ENCODE measurements at places on chromosomes 1 and 21.

- no peak for DNase-seq
These were observed 116.2 kb downstream of the RIPK4 start for GRCh38 chr21:41650526-41651145.

GRCh38 chr1:228163007-228163753, 2.4 kb upstream of the IBA57 start:
- no peak for DNase-seq

- DNase-seq, result no peak
These were observed 12.8 kb downstream of the EIF2B3 start for GRCh38 chr1:44973645-44974044.

DNA sequence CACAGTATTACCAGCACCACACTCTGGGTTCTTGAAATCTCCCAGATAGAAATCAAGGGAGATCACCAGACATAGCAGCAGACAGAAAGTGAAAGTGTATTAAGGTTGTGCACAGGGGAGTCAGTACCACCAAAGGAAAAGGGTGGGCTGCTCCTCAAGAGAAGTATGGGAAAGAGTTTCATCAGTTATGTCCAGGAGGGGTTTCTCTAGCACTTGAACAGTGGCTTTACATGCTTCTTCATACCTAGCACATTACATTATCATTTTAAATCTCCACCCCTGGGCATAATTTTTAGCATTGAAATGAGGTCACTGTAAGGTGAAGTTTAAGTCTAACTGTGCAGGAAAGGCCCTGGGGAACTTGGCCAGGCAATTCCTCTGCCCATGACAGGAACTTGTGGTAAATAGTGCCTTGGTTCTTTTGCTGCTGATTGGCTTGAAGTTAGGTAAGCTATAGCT, 601.0 kb downstream of the NUF2 start:
- DNase-seq, result no peak

DNA sequence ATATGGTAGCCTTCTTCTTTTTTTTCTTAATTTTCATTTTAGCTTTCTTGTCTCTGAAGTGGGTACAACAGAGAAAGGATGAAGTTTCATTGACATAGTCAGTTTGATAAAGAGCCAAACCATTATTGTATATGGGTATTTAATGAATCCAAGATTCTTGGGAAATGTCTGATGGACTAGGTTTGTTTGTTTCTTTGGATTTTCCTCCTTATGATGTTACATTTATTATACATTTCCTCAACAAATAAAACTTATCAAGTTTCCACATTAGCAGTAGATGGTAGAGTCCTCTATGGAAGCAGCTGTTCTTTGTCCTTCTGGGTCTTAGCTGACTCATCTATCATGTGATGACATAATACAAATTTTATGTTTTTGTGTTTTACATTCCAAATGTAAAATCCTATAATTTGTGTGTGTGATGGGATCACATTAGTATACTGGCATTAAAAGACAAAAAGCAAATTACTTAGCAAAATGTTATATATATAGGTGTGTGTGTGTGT, 6.0 kb downstream of the COL24A1 start:
- DNase-seq, result no peak

GRCh38 chr21:14913638-14914037, 151.2 kb downstream of the NRIP1 start:
- no peak for DNase-seq

- no peak for DNase-seq
These were observed 9.3 kb upstream of the FCAMR start for GRCh38 chr1:206979379-206980043.

DNA sequence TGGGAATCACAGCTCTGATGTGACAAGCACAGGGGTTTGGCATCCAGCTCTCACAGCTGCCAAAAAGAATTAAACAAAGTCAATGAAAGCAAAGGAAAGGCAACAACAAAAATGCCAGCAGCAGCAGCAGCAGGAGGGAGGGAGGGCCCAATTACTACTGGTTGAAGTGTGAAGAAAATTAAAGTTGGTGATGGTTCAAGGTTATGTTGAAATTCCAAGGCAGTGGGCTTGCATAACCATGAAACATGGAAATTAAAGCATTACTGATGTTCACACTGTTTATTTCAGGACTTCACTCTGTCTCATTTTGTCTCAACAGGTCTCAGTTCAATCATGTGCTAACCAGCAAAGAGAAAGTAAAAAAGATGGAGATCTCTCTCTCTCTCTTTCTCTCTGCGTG, 220.3 kb upstream of the LYPLAL1 start:
- no peak for DNase-seq

DNA sequence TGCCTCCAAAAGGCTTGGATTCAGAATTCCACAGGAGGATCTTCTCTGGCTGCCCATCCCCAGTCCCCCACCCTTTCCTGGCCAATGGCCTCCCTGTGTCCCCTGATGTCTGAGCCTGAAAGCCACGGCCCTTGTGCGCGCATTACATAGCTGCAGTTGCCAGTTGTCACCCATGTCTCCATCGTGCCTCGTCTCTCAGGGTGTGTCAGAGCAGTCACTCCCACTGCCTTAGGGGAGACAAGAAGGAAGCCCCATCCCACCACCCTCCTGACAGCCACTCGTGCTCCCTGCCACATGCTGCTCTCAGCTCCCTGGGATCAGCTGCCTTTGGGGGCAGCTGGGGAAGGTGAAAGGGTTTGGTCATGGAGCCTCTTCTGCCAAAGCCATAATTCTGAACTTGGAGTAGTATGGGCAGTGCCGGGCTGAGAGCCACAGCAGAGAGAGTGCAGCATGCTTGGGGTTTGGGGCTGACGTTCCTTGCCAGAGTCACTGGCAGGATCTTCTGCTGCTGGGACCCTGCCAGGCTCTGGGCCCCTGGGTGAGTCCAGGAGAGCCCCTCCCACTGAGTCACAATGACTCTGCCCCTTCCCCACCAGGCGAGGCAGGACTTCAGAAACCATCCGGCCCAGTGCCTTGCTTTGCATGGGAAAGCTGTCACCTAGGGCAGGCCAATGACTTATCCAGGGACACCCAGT, 285.9 kb upstream of the VAMP3 start:
- no peak for DNase-seq

DNA sequence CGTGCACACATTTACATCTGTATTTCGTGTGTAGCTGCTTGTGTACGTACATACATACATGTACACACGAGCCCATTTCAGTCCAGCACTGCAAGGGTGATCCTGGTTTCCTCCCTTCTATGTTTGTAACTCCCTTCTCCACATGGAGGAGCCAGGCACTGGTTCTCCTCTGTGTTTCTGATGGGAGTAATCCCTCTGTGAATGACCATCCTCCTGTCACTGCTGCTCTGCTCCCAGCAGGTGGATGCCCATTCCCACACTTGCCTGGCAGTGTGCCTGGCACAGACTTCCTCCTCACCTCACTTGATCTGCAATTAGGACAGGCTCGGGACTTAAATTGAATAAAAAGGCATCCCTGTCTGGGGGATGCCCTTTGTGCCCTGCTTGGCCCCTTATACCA, 37.1 kb downstream of the TRAPPC10 start:
- no peak for DNase-seq

GRCh38 chr1:181112071-181112929, 23.8 kb downstream of the IER5 start:
- DNase-seq, result no peak

GRCh38 chr1:243705585-243705984, 144.5 kb downstream of the AKT3 start:
- DNase-seq, result no peak

GRCh38 chr1:232346844-232347243, 283.1 kb downstream of the SIPA1L2 start:
- no peak for DNase-seq

GRCh38 chr1:100358210-100358609, 5.9 kb downstream of the CDC14A start:
- DNase-seq, result no peak

GRCh38 chr1:20887246-20887645, 100.1 kb upstream of the HP1BP3 start:
- no peak for DNase-seq

DNA sequence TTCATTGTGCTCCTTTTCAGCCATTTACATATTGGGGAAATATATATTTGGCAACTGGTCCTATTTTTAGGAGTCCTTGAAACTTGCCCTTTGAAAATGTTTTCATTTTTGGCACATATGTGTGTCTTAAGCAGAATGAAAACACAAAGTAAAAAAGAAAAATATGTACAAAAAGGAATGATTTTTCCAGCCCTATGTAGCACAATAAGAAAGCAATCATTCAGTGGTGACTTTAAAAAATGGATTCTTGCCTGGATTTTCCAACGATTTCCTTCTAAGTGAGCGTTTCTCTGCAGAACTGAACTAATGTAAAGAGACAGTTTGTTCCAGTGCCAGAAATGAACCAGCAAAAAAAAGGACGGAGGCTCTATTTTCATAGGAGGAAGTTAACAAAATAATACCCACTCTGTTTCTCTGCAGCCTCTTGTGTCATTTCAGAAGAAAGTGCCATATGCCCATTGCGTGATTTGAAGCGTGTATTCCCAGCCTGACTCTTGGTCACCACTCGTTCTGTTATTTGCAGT, 340.1 kb downstream of the SETD4 start:
- DNase-seq, result no peak

GRCh38 chr1:234836776-234837357, 226.9 kb upstream of the IRF2BP2 start:
- DNase-seq, result no peak
